ENCODE measurements at places on chromosomes 1 and 21.

DNA sequence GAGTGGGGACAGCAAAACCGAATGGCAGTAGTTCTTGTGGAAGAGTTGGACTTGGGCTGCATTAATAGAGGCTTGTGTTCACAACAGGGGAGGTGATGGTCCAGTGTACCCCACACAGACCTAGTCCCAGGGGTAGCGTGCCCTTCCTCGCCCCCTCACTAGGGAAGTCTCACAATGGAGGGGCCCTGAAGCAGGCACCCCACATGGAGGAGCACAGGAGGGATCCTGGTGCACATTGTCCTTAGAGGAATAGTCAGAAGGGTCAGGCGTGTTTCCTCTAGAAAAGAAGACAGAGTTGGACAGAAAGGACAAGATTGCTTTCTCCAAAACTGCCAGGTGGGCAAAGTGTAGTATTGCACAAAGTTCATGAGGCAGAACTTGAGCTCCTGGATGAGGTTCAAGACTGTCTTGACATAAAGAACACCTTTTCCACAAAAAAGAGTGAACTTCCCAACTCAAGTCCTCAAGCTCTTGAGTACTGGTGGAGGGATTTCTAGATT is 23.3 kb downstream of the ETNK2 start:
- no peak for DNase-seq

GRCh38 chr21:17903929-17904639 is 84.9 kb upstream of the C21orf91 start:
- DNase-seq, result no peak

DNA sequence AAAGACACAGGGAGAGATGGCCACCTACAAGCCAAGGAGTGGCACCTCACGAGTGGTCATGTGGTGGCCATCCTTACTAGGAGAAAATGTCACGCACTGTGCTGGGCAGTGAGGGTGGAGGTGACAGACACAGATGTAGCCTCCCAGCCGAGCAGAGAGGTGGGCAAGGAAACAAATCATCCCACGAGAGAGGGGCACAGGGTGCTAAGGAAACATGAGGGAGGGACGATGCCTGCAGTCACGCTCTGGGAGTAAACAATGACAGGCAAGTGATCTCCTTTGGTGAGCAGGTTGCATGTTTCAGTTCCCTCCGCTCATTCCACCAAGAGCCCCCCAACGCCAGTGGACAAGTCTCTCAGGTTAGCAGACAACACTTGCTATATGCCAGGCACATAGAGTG is 65.8 kb downstream of the CD247 start:
- no peak for DNase-seq

DNA sequence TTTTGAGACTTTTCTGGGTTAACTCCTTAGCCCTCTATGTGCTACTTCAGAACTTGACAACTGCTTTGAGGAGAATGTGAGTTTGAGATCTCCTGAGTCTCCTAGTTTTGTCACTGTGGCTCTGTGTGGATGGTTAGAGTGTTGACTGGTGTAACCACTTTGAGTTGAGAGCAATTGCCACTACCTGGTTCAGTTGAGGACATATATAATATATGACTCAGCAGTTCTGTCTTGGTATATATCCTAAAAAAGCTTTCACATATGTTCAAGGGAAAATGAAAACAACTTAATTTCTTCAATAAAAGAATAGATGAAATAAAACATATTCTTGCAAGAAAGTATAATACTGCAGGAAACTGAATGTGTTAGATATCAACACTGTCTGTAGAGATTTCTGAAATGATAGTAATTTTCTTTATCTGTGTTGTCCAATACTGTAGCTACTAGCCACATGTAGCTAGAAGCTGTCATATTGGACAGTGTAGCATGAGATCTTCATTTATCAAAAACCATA is 96.7 kb upstream of the QSOX1 start:
- DNase-seq, result no peak

DNA sequence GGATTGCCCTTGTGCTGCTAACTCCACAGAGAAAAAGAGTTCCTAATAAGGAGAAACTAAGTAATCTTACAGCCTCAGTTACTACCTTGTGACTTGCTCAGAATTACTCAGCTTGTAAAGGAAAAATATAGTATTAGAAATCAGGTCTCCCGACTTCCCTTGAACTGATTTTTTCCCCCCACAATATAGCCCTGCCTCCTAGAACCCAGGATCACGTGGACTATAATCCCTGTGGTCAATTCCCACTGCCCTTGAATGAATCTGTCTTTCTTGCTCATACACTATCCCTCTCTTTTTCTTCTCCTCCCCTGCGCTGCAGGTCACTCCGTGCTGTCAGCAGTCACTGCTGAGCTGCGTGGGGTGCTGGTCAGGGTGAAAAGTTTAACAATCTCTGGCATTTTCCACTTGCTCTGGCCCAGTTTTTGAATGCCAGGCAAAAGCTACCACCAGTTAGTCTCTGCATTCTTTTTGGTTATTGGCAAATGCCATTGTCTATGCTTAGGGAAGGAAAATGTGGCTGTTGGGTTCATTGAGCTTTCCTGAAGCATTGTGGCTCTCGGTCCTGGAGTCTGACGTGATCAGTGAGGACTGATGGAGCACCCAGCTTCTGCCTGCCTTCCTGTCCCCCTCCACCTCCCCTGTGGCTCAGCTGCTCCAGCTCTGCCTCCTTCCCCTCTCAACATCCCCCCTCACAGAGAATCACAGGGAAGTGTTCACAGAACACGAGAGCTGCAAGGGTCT is 1.9 kb upstream of the MYOC start:
- no peak for DNase-seq

DNA sequence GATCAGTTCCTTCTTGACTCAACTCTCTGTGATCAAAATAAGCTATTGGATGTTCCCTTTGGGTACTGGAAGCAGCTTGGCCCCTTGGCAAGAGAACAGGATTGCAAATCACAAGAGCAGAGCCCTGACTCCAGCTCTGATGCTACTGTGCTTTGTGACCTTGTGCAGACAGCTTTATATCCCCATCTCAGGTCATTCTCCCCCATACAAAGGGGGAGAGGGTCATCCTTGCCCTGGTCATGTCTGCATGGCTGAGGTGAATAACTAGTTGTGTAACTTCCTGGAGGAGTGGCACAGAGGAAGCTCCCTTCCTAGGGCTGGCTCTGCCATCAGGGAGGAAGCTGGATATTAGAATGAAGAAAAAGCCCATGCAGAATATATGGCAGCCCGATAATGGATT is 142.9 kb downstream of the DHRS3 start:
- no peak for DNase-seq

Measured in stimulated activated CD8-positive, alpha-beta memory T cell treated with anti-CD3 and anti-CD28 coated beads, Interleukin-15, amount 100 ng/mL, for 1 hour (primary cell).